ENCODE measurements at places on chromosomes 1 and 21. TPM values are rescaled to one million over a fixed set of nuclear protein-coding genes. Genes with fewer than 3 reads are reported as not detected.
A peak's percentile ranks its signal among the peaks of the same experiment; 100 is the strongest.

RNF115 gene
- total RNA-seq: 9.7 TPM

GRCh38 chr1:82260051-82260450 lies 459.3 kb downstream of the ADGRL2 start:
- H3K4me1 ChIP-seq: no peaks in the 10 kb centered on the region
- H3K27ac ChIP-seq: no peak overlapping the region
- no peaks in the 10 kb centered on the region for H3K27me3 ChIP-seq

MDM4 gene
- 52.0 TPM for total RNA-seq

DNA sequence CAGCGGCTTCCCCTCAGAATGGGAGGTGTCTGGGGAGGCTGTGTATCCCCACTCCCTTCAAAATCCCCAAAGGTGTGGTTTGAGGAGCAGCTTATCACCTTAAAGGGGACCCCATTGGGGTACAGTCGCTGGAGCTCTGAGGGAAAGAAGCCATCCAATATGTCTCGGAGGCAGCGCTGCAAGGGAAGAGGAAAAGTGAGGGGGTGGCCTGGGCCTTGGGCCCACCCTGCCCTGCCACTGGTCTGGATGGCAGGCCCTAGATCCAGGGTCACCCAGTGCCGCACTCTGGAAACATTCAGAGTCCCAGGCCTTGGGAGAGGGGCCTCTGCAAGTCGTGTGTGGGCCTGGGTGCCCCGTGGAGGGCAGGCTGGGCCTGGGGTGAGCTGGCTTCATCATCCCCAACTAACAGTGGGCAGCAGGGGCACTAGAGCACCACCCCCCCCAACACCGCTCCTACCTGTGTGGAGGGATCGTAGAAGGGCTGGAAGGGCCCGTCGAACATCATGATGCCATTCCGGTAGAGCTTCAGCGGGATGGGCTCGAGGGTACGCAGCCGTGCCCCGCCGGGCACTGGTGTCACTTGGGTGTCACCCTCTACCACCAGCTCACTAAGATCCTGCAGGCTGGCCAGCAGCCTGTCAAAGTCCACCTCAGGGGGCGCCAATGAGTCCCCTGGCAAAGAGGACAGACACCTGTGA lies 5.6 kb downstream of the SH3BGRL3 start:
- H3K4me1 ChIP-seq: peaks cover 37% of the 10 kb centered on the region
- H3K36me3 ChIP-seq: no peaks in the 10 kb centered on the region
- H3K27ac ChIP-seq: no peak overlapping the region
- no peak overlapping the region for H3K4me3 ChIP-seq
- no peaks in the 10 kb centered on the region for H3K27me3 ChIP-seq

- DNase-seq: no peak
- no peaks in the 10 kb centered on the region for H3K36me3 ChIP-seq
- peaks cover 19% of the 10 kb centered on the region for H3K4me1 ChIP-seq
- no peak overlapping the region for H3K27ac ChIP-seq
- no peaks in the 10 kb centered on the region for H3K27me3 ChIP-seq
Measured at GRCh38 chr1:43048601-43049011, 89.9 kb upstream of the SLC2A1 start.

GRCh38 chr1:30823969-30824735 lies 66.6 kb upstream of the LAPTM5 start:
- H3K27ac ChIP-seq: no peak overlapping the region
- peaks cover 17% of the 10 kb centered on the region for H3K27me3 ChIP-seq
- peaks cover 26% of the 10 kb centered on the region for H3K4me1 ChIP-seq
- H3K4me3 ChIP-seq: peak overlapping the region; percentile 48
- H3K36me3 ChIP-seq: no peaks in the 10 kb centered on the region
- DNase-seq: peak; percentile 98

- H3K36me3 ChIP-seq: no peaks in the 10 kb centered on the region
- no peak overlapping the region for H3K4me3 ChIP-seq
- H3K4me1 ChIP-seq: no peaks in the 10 kb centered on the region
- DNase-seq: no peak
- no peaks in the 10 kb centered on the region for H3K27me3 ChIP-seq
Measured at GRCh38 chr1:185652348-185652747, 81.8 kb upstream of the HMCN1 start.

MIXL1 gene
- 0.31 TPM for total RNA-seq

LCE1B gene
- not detected for total RNA-seq

CR1L gene
- not detected for total RNA-seq

- no peak overlapping the region for H3K27ac ChIP-seq
- no peaks in the 10 kb centered on the region for H3K36me3 ChIP-seq
- H3K4me1 ChIP-seq: peaks cover 11% of the 10 kb centered on the region
- no peak for DNase-seq
- no peak overlapping the region for H3K4me3 ChIP-seq
Measured at GRCh38 chr1:178048426-178048825, 45.5 kb upstream of the RASAL2 start.

DNA sequence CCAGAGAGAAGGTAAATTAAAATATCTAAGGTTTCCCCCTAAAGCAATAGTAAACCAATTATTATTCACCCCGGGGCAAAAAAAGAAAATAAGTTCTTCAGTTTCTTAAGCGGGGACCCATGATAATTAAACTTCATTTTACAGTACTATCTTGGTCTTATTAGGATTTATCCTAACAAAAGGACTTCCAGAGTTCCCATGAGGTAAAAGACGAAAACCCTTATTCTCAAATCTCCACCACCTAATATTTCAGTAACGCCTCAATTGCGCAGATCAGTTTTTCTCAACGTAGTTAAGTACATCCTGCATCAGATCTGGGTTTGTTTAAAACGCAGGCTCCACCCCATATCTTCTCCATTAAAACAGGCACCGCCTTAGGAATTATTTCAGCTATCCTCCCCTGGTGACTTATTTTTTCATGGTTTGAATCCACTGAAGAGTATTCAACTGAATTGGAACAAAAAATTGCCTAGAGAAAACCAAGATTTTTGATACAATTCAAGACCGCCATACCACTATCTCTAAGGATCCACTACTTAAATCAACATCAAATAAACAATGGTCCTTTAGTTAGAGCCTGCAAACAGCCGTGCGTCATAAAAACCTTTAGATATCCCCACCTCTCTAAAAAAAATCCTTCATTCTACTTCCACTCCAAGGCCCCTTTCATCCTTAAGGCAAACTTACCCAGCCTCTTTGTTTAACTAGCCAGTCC lies 1.7 kb downstream of the MCL1 start:
- H3K4me3 ChIP-seq: peak overlapping the region; percentile 71
- DNase-seq: no peak

MMEL1 gene
- total RNA-seq: 0.31 TPM

- no peaks in the 10 kb centered on the region for H3K4me1 ChIP-seq
- H3K4me3 ChIP-seq: no peak overlapping the region
- DNase-seq: no peak
- no peak overlapping the region for H3K27ac ChIP-seq
- H3K27me3 ChIP-seq: no peaks in the 10 kb centered on the region
- H3K36me3 ChIP-seq: no peaks in the 10 kb centered on the region
Measured at GRCh38 chr1:62349470-62350233, 30.4 kb upstream of the KANK4 start.

DNA sequence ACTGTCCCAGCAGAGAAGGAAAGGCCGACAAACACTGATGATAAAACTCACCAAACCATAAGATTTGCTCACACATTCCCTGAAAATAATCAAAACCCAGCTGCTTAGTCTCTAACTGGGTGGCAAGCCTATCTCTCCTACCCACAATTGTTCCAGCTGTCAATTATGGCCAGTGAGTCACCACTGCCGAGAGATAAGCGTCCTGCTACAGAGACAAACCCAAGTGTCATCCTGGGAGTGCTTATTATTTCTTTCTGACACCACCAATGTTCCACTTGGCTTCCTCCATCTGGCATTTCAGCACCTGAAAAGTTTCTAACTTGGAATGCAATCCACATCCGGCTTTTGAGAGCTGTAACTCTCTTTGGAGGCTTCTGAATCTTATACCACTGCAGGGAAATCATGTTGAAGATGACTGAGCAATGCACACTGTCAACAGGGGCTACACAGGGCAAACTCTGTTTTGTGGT lies 51.5 kb upstream of the VAV3 start:
- DNase-seq: no peak
- no peak overlapping the region for H3K4me3 ChIP-seq
- no peaks in the 10 kb centered on the region for H3K27me3 ChIP-seq
- H3K4me1 ChIP-seq: no peaks in the 10 kb centered on the region

GRCh38 chr1:153540394-153541361 lies at the start of gene S100A5:
TSS of gene S100A5 (minus strand) at chr1:153540934. CDS start at chr1:153540191, 743 bp downstream.
- DNase-seq: peak; percentile 1
- H3K36me3 ChIP-seq: no peaks in the 10 kb centered on the region
- no peak within 1 kb of the TSS for H3K4me3 ChIP-seq
- H3K27me3 ChIP-seq: no peaks in the 10 kb centered on the region
- H3K27ac ChIP-seq: no peak within 1 kb of the TSS
- H3K4me1 ChIP-seq: peaks cover 18% of the 10 kb centered on the region

GRCh38 chr1:70486676-70487458 lies 75.8 kb downstream of the CTH start:
- no peaks in the 10 kb centered on the region for H3K36me3 ChIP-seq
- no peak overlapping the region for H3K27ac ChIP-seq
- H3K27me3 ChIP-seq: no peaks in the 10 kb centered on the region
- no peak for DNase-seq
- H3K4me3 ChIP-seq: no peak overlapping the region

- H3K27me3 ChIP-seq: no peaks in the 10 kb centered on the region
- no peaks in the 10 kb centered on the region for H3K4me1 ChIP-seq
- no peak for DNase-seq
- H3K36me3 ChIP-seq: no peaks in the 10 kb centered on the region
Measured at GRCh38 chr1:162056579-162056978, 12.9 kb upstream of the NOS1AP start.

DNA sequence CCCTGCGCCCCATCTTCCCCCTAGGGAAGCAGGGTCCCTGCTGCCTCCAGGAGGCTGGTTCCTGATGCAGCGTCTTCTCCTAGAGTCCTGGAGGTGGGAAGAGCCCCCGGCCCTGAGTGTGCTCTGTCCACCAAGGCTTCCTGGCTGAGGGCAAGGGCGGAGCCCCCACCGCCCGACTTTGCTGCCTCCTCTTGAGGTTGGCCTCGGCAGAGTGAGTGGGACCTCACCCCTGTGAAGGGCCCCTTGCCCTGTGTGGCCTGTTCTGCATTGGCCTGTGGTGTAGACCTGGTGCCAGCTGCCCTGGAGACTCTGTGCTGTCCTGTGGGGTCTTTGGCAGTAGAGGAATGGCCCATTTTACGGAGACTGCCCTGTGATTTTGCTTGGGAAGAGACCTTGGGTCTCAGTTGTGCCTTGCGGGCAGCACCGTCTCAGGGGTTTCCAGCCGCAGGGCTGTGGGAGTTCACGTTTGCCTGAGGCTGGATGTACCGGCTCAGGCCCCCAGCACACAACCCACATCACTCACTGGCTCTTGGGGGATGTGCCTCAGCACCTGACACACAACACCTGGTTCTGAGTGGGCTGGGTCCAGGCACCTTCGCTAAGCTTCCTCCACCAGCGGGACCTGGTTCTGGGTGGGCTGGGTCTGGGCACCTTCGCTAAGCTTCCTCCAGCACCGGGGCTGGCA lies 73.6 kb downstream of the SKI start:
- no peaks in the 10 kb centered on the region for H3K36me3 ChIP-seq
- peaks cover 3% of the 10 kb centered on the region for H3K4me1 ChIP-seq
- no peak for DNase-seq
- no peaks in the 10 kb centered on the region for H3K27me3 ChIP-seq
- no peak overlapping the region for H3K27ac ChIP-seq

CTSK gene
- 3.9 TPM for total RNA-seq

GRCh38 chr1:210755991-210756659 lies 377.8 kb downstream of the KCNH1 start:
- no peak for DNase-seq
- no peaks in the 10 kb centered on the region for H3K36me3 ChIP-seq
- H3K4me1 ChIP-seq: peaks cover 16% of the 10 kb centered on the region
- no peaks in the 10 kb centered on the region for H3K27me3 ChIP-seq
- H3K4me3 ChIP-seq: no peak overlapping the region
- no peak overlapping the region for H3K27ac ChIP-seq

BTG2 gene
- total RNA-seq: 47.6 TPM

- no peak for DNase-seq
- no peaks in the 10 kb centered on the region for H3K4me1 ChIP-seq
- no peak overlapping the region for H3K4me3 ChIP-seq
- no peak overlapping the region for H3K27ac ChIP-seq
- no peaks in the 10 kb centered on the region for H3K27me3 ChIP-seq
Measured at GRCh38 chr1:42239041-42239440, 74.5 kb upstream of the GUCA2A start.
